NCI-H1417 treated with DMSO at 0.1 percent for 48 hours (cell line): ENCODE measurements at places on chromosomes 11 and 22.

- no peak for DNase-seq
Observed at GRCh38 chr11:14500181-14500651, 605 bp upstream of the COPB1 start.

DNA sequence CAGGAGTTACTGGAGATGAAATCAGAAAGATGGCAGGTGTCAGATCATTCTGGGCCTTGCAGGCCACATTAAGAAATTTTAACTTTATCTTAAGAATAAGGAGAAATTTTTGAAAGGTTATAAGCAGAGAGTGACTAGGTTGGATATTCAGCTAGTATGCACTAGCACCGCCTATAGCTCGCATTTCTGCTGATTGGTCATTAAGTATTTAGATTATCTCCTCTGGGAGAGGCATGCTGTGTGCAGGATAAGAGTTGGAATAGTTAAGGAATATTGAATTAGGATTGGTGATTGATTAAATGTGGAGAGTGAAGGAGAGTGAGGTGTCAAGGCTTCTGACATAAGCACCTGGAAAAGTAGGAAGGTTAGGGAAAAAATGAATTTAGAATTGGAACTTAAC, 100.6 kb downstream of the STIM1 start:
- no peak for DNase-seq

- no peak for DNase-seq
Observed at GRCh38 chr11:77636731-77637344, 756 bp downstream of the CLNS1A start.

- DNase-seq: no peak
Observed at GRCh38 chr22:50138988-50139387, 31.5 kb upstream of the PANX2 start.

- no peak for DNase-seq
Observed at GRCh38 chr11:25794804-25795203, 537.1 kb upstream of the ANO3 start.

- DNase-seq: no peak
Observed at GRCh38 chr11:8086571-8086970, 5.6 kb downstream of the TUB start.

GRCh38 chr22:39994566-39995392, at the start of gene FAM83F:
TSS of gene FAM83F (plus strand) at chr22:39994954. CDS start at chr22:39995043, 89 bp downstream.
- DNase-seq: no peak

- DNase-seq: no peak
Observed at GRCh38 chr11:121895919-121896318, 220.1 kb downstream of the BLID start.

DNA sequence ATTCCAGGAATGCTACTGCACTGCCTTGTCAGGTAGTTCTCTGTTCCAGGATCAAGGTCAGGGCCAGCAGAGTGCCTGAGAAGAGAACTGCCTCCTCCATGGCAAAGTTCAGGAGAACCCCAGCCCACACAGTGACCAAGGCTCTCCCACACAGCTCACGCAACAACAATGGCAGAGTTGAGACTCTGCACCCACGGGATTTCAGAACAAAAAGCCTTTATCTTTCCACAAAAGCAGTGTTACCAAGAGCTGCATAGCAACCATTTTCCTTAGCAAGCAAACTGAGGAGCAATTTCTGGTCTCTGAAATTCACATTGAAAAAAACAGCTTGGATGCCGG, 11.1 kb downstream of the PLAAT3 start:
- no peak for DNase-seq

DNA sequence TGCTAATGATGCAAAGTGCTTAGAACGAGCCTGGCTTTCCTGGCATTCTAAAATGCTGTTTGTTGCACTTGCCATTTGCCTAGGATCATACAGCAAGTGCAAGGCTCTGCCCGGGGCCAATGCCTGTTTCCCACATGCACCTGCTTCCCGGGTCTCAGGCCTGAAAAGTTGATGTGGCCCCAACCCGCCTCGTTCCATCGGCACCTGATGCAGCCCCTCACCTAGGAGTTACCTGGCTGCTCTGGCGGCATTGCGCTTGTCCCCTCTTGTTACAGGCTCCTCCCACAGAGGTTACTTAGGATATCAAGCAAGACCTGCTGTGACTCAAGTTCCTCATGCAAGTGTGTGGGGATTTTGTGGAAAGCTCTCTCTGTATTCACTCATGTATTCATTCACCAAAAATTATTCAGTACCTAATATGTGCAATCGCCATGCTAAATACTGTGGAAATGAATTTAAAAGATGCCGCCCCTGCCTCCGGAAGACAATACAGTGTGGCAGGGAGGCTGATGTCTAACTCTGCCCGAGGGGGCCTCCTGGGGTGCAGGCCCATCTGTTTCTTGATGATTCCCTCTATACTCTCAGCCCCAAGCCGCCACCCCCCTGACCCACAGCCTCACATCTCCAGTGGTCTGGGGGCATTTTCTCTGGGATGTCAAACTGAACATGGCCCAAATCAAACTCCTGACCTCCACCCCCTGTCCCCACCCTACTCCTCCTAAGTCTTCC, 184.5 kb downstream of the EFCAB6 start:
- no peak for DNase-seq

GRCh38 chr11:12160680-12161079, 50.3 kb downstream of the MICAL2 start:
- no peak for DNase-seq

GRCh38 chr11:19160847-19161246, 40.9 kb downstream of the CSRP3 start:
- no peak for DNase-seq

DNA sequence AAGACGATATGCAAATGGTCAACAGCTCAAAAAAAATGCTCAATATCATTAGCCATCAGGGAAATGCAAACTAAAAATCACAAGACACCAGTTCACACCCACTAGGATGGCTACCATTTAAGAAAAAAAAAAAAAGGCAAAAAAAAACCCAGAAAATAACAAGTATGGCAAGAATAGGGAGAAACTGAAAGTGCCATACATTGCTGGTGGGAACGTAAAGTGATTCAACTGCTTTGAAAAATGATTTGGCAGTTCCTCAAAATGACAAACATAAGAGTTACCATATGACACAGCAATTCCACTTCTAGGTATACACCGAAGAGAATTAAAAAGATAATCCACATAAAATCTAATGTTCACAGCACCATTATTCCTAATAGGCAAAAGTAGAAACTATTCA, 47.5 kb downstream of the PICALM start:
- no peak for DNase-seq

DNA sequence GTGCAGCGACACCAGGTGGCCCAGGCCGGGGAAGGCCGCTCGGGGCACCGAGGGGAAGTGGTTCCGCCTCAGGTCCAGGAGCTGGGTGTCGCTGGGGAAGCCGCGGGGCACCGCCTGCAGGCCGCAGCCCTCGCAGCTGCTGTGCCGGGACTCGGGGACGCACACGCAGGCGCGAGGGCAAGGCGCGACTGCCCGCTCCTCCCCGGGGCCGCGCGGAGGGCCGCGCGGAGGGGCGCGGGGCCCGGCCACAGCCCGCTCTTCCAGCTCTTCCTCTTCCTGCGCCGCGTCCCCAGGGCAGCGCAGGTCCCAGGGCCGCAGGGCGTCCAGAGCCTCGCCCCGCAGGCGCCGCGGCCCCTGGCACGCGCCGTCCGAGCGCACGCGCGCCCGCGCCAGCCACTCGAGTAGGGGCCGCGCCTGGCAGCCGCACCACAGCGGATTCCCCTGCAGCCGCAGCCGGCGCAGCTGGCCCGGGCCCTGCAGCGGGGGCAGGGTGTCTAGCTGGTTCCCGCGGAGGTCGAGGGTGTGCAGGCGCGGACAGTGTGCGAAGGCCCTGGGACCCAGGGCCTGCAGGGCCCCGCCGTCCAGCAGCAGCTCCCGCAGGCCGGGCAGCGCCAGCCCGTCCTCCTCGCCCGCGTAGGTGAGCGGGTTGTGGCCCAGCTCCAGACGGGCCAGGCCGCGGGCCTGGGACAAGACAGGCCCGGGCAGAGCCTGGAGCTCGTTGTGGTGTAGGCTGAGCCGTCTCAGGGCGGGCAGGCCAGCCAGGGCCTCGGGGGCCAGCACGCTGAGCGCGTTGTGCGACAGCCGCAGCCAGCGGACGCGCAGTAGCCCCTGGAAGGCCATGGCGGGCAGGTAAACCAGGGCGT, 2.8 kb downstream of the CHADL start:
- DNase-seq: no peak

DNA sequence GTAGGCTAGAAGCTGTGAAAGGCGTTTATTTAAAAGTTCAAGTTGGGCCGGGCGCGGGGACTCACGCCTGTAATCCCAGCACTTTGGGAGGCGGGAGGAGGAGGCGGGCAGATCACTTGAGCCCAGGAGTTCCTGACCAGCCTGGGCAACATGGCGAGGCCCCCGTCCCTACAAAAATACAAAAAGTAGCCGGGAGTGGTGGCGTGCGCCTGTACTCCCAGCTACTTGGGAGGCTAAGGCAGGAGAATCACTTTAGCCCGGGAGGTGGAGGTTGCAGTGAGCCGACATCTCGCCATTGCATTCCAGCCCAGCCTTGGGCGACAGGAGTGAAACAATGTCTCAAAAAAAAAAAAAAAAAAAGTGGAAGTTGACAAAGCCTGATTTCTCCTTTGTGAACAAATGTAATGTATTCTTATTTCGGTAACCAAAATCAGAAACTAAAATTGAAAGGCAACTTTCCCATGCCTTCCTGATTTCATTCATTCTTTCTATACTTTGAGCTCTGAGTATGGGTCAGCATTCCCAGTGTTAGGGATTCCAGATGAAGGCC, 825 bp downstream of the PTPMT1 start:
- DNase-seq: no peak

DNA sequence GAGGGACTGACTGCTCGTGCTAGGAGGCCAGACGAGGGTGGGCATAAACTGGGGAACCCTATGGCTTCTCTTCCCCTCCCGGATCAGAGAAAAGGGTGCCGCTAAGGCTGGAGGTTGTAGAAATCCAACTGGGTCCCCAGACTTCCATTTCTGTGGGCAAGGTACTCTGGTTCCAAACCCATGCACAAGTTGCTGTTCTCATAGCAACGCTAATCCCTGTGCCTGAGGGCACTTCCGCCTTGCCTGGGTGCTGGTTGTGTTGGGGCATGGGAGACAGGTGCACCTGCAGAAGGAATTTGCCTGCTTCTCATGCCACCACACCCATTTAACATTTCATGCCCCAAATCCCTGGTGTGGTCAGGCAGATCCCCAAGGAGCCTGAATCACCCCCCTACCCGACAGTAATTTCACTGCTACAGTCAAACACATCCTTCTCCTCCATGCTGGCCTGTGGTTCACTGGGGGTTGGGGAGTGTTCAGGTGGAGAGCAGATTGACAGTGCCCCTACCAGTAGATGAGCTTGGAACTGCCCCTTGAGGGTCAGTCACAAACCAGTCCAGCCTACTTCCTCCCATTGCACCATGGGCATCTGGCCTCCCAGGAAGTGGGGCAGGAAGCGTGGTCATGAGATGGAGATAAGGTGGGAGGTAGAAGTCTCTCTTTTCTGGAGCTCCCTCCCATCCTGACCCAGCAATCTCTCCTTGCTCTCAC, 1.2 kb downstream of the C2CD2L start:
- peak; percentile 28 for DNase-seq
